ENCODE measurements at places on chromosomes 7 and 10.

DNA sequence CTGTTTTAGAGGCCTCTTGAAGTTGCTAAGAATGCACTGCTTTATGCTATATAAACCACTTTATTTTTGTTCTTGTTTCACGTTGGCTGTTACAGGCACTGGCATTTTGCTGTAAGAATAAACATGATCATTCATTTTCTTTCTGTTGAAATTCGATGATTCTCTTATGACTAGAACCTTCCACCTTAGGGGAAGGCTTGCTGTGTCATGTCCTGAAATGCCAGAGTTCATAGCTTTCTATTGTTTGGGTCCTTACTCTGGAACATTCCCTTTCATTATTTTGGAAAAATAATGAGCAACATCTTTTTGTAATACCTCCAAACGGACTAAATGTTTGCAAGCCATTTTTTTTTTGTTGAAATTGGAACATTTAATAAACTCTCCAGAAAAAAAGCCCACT lies 495.1 kb upstream of the POT1 start:
- DNase-seq, result no peak

GRCh38 chr10:25125201-25125611 lies 49.6 kb upstream of the GPR158 start:
- DNase-seq, result no peak

GRCh38 chr10:42769673-42770072 lies 12.9 kb upstream of the BMS1 start:
- DNase-seq, result no peak

GRCh38 chr7:27189997-27190748 lies 5.1 kb upstream of the HOXA11 start:
- DNase-seq, result no peak

- no peak for DNase-seq
Observed at GRCh38 chr7:37249240-37249639, 199.4 kb downstream of the ELMO1 start.

DNA sequence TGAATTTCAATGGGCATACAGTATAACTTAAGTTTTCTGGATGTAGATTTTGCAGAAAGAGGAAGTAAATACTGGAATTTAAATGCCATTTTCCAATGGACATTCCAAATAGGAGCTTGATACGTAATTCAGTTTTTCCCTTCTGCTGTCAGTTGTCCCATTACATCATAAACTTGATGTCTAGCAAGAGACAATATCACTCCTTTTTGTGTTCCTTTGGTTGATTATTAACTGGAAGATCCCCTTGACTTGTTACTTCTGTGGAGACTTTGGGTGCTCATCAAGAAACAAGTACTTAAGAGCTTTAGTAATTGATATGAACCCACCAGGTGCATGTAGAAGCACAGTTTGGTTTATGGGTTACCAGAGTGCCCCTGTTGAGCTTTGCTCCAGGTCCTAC lies 116.1 kb downstream of the ST7 start:
- no peak for DNase-seq

DNA sequence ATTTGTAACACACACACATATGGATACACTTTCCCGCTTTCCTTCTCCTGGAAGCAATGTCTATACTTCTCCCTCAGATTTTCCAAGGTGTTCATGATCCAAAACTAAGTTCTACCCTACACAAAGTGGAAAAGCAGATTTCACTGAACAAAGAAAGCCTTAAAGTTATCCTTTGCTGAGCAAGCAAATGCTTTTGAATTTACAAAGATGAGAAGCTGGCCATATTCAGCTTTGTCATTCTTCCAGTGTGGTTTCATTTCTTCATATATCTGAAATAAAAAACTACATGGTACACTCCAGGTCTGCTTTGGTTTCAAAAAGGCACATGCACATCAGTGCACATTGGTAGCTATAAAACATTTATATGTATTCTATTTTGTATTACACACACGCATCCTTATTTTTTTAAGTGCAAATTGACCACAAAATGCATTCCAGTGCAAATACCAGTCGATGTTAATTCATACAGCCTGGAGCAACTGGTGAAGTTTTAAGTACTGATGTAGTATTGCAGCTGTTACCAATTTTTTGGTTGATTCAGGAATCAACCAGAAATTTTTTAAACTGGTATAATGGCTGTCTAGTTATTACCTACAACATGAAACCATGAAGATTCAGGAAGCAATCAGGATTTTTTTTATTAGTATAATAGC lies 65.5 kb upstream of the SRPK2 start:
- no peak for DNase-seq

DNA sequence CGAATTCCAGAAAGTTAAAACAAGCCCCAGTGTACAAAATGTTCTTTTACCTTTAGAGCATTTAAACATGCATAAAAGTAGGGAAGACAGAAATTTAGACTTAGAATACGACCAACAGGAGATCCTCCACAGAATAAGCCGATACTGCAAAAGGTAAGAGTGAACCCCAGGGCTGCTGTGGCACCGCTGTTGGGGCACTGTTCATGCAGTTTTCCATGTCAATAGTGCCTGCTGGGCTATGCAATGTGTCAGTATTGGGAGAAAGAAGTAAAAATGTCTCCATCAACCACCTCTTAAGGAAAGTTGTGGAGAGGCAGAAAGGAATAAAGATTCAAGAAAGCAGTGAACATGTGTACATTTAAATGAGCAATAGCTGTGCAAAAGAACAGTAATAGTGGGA lies 326.5 kb upstream of the SEMA3C start:
- no peak for DNase-seq

DNA sequence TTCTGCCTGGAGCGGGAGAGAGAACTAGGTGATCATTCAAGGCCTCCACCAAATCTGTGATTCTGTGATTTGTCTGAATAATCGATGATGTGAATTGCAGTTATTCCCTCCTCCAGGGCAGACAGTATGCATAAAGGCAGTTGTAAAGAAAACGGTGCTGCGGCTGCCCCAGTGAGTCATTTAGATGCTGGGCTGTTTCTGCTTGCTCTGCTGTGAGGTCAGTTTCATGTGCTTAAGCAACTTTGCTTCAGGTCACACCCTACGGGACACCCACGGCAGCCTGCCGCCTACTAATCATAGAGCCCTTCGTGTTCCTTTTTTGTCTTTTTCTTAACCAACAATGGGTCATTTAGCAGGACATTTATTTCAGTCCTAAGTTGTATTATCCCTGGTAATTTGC lies 158.1 kb upstream of the PITRM1 start:
- DNase-seq, result no peak

DNA sequence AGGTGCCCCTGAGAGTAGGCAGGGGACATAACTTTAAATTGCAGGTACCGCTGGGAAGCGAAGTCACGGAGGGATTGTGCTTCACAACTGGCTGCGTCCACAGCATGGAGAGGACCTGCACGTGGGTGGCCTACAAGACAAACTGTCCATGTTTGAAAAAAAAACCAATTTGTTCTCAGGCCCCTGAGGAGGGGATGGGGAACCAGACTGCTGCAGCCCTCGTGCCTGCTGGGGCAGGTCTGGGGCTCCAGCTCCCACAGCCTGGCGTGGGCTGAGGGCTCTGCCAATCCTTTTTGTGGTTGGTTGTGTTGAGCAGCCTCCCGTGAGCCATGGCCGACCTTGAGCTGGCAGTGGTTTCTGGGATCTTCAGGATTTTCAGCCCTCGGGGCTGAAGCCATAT lies 9.7 kb downstream of the SFRP5 start:
- no peak for DNase-seq

DNA sequence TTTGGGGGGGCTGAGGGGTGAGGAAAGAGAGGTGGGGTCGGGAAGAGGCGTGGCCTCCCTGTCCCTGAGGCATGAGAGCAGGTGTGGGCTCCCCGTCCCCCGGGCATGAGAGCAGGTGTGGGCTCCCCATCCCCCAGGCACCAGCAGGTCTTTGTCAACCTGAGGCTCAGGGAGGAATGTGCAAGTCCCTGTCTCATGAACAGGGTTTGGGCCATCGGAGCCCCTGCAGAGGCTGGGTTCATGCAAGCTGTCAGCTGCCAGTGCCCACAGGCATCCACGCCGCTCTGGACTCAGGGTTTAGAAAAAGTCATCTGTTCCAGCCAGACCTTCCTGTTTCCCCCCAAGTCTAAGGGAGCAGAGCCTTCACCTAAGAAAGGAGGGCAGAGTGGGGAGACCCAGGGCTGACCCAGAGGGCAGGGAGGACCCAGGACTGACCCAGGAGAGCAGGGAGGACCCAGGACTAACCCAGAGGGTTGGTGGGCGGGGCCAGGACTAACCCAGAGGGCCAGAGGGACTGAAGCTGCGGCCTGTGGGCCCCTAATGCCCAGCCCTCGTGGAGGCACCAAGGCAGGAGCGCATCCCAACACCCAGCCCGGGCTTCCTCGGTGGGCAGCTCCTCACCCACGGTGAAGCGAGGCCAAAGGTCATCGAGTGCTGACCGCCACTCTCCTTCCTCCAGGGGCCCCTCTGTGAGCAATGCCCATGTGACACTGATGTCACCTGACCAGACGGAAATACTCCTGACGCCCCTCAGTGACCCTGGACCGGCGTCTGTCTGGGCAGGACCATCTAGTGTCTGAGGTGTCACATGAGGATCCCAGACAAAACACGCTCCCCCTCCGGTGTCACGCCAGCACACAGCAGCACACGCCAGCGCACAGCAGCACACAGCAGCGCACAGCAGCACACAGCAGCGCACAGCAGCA lies 28.9 kb upstream of the GPR146 start:
- DNase-seq, result no peak

- DNase-seq, result no peak
Observed at GRCh38 chr10:24821986-24822385, 98.3 kb upstream of the ARHGAP21 start.

GRCh38 chr7:28002638-28003037 lies 178.0 kb downstream of the JAZF1 start:
- no peak for DNase-seq

DNA sequence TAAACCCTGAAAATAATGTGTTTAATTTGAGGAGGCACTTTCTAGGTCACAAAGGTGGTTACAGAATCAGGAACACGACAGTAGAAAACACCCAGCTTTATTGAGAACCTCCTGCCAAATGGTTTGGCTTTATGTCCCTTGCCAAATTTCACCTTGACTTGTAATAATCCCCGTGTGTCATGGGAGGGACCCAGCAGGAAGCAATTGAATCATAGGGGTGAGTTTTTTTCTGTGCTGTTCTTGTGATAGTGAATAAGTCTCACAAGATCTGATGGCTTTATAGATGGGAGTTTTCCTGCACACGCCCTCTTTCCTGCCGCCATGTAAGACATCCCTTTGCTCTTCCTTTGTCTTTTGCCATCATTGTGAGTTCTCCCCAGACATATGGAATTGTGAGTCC lies 193.8 kb upstream of the KLF6 start:
- no peak for DNase-seq

- no peak for DNase-seq
Observed at GRCh38 chr10:31061941-31062340, 30.3 kb upstream of the ZNF438 start.

- no peak for DNase-seq
Observed at GRCh38 chr10:70836319-70836718, 20.6 kb downstream of the SGPL1 start.

GRCh38 chr7:69738396-69738951 lies 140.2 kb downstream of the AUTS2 start:
- DNase-seq, result no peak

Data from natural killer cell (primary cell).